ENCODE measurements at places on chromosomes 6 and 20.
A peak's percentile ranks its signal among the peaks of the same experiment; 100 is the strongest.

- DNase-seq = no peak
These were observed 50.7 kb upstream of the INSM1 start for GRCh38 chr20:20317195-20317594.

DNA sequence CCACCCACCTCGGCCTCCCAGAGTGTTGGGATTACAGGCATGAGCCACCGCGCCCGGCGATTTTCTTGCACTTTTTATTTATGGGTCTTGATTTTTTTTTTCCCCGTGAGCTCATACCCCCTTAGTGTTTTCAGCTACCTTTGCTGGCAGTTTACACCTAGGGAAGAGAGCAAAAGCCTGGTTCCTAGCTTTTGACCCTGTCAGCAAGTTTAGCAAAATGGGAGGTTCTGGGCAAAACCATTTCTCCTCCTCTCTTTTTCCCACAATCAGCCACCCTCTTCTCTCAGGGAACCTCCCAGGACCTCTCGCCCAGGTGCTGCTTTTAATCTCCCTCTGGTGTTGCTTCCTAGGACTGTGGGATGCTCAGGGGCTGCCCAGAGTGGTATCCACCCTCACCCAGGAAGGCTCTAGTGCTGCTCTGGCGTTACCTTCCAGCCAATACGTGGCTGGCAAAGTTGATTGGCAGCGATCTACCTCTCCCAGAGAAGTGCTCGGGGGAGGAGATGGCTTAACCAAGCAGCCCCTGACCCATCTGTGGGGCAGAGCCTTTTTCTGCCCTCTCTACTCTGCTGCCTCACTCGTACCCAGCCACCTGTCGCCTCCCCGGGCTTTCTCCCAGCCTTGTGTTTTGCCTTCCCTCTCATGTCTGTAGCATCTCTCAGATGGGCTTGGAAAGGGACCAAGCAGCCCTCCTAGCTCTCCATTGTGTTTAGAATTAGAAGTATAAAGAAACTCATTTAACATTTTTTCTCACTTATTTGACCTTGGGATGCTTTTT, 37.4 kb downstream of the KAT14 start:
- no peak for DNase-seq

GRCh38 chr20:57756213-57756612, 46.4 kb upstream of the PMEPA1 start:
- DNase-seq = no peak

GRCh38 chr6:52531834-52532233, 45.0 kb downstream of the TRAM2 start:
- no peak for DNase-seq

DNA sequence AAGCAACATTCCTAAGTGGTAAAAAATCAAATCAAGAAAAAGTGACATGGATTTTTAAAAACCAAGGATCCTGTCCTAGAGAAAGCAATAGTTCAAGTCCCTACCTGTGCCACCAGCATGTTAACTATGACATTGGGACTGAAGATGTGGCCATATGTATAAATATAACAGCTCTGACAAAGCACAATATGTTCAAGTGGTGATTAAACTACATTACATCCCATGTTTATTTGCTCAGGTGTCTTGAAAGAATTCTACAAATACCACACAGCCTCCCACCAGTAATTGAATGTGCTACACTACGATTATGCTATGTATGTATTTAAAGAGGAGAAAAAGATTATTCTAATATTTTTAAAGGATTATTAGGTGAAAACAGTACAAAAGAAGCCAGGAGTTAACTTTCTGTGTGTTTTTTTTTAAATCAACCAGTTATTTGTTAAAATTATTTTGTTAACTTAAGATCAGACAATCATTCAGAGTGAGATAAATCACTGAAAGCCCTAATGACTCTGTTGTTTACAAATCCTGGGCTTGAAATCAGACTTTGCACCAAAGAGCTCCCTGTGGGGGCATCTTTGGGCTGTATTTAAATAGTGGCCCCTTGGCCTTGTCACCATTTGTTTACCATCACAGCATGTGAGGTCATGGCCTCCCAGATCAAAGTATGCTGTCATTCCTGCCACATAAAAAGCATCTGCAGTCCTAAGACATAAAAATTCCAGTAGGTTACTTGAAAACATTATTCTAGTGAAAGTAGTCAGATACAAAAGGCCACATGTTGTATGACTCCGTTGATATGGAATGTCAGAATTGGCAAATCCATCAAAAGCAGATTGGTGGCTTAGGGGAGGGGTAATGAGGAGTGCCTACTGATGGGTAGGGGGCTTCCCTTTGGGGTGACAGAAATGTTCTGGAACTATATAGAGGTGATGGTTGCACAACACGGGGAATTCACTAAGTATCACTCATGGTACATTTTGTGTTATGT, 17.1 kb downstream of the TTLL2 start:
- no peak for DNase-seq

- DNase-seq = peak; percentile 48
These were observed 71.5 kb downstream of the HFE start for GRCh38 chr6:26158581-26159356.

GRCh38 chr6:90285042-90285481, 11.6 kb downstream of the BACH2 start:
- no peak for DNase-seq

DNA sequence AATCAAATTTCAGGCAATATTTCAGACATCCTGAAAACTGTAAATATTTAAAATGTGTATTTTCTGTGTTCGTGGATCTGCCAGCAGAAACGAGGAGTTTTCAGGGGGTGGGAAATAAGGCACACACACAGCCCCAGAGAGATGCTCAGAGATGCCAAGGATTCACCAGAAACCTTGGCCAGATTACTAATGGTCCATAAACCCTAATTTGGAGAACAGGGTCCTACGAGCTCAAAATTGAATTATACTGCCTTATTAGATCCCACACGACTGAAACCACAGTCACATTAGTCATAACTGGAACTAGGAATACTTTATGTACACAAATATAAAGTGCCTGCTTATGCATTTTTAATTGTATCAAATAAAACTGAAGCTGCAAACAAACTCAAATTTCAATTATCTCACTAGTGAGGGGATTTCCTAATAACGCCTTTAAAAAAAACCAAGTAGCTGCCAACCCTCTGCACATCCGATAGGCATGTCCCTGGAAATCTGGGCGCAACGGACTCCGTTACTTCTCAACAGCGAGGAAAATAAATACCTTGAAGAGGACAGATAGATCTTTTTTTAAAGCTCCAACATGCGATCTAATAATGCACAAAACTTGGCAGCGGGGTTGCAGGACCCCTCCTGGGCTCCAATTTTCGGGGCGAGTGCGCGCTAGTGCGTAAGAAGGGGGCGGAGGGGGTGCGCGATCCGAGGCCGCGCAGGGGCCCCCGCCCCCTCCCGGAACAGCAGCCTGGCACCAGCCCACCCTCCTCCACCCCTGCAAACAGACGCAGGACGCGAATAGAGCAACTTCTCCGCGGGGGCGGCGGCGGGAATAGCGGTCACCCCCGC, 897 bp downstream of the CHD6 start:
- DNase-seq = peak; percentile 41

DNA sequence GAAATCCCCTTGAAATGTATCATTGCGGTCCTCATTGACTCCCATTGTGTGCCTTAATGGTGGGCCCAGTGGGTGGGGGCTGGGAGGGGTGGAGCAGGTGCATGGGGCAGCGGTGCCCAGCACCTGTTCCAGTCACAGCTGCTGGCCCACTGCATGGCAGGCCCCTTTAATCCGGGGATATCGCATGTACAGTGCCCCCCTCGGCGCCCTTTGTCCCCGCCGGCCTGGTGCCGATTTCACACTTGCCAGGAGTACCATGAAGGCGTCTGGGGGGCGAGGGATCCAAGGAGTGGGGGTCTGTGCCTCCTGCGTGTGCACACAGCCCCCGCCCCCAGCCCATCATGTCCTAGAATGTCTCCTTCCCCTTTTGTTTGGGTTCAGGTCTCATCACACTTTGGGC, 2.8 kb downstream of the SNAI1 start:
- no peak for DNase-seq

DNA sequence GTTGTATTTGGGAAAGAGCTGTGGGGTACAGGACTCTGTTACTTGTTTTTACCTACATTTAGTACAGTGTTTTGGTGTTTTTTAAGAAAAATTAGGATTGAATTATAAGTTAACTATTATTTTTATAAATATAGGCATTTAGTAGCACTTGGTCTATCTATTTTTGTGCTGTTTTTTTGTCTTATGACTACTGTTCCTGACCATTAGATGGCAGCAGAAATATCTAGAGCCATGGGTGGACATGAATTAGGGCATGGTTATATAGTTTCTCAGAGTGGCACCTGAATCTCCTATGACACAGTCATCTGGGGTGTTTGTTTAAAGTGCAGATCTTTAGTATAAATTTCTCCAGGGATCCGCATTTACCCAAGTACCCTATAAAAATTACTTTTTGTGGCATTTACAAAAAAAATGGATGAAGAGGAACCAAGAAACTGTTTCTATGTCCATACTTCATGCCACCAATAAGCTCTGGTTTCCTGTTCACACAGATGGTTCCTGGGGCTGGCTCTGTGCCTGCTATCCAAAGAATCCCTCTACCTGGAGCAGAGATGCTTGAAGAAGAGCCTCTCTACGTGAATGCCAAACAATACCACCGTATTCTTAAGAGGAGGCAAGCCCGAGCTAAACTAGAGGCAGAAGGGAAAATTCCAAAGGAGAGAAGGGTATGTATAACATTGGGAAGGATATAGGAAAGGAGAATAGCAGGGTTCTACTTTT, 19.8 kb downstream of the NFYA start:
- no peak for DNase-seq

DNA sequence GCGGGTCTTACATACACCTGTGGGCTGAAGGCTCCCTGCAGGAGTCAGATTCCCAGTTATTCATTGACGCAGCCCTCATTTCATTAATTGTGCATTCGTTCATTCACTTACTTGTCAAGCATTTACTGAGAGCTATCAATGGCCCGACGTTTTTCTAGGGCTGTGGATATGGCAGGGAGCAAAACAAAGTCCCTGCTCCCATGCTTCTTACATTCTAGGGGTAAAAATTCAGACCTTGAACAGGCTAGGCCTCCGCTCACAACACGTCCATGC, 369 bp upstream of the NSFL1C start:
- DNase-seq = no peak

DNA sequence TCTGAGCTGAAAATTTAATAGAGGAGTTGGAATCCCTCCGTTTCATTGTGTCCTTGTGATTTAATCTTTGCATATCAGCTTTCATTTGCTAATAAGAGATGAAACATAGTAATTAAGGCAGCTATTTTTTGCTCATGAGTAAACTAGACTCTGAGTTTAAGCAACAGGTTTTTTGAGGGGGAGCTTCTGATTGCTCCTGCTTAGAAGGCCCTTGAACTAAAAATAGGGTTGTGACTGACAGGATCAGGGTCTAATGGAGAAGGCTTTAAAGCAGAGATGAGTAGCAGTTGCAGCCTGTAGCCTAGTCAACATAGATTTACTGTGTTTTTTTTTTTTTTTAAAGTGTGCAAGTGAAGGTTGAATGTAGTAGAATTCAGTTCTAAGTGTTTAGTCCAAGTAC, 17.4 kb downstream of the HSF2 start:
- no peak for DNase-seq

- DNase-seq = no peak
These were observed 19.1 kb upstream of the MYLIP start for GRCh38 chr6:16109659-16110305.

DNA sequence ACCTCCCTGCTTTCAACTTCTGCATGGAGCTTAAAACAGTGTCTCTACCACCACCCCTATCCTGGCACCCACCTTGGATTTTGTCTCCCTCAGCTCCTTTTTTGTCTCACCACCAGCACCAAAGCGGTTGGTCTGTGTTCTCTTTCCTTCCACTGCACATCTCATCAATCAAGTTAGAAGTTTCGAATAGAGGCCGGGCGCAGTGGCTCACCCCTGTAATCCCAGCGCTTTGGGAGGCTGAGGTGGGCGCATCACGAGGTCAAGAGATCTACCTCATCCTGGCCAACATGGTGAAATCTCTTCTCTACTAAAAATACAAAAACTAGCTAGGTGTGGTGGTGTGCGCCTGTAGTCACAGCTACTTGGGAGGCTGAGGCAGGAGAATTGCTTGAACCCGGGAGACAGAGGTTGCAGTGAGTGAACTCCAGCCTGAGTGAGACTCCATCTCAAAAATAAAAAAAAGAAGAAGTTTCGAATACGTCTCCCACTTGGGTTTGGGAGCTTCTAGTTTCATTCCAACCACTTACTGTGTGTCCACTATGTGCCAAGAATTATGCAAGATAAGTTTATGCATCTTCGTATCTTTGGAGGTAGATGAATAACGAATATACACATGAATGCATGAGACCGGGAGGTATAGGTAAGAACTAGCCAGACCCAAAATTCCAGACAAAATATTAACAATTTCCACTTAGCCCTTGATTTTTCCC, 5.9 kb downstream of the PCED1A start:
- DNase-seq = no peak

DNA sequence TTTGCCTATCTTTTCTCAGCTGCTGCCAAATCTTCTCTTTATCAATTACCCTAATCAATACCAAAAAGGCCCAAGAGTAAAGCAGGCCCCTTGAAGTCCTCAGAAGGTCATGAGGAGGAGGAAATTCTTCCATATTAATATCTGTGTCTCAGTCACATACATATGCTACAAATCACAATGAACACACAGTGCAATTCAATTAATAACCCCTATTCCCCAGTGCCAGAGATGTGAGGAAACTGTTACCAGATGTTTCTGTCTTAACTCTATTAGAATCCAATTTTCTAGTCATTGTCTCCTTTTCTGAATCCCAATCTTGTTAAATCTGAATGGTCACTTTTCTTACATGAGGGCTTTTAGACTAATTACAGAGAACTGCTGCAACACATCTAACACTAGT, 45.9 kb upstream of the SLC2A12 start:
- DNase-seq = no peak

DNA sequence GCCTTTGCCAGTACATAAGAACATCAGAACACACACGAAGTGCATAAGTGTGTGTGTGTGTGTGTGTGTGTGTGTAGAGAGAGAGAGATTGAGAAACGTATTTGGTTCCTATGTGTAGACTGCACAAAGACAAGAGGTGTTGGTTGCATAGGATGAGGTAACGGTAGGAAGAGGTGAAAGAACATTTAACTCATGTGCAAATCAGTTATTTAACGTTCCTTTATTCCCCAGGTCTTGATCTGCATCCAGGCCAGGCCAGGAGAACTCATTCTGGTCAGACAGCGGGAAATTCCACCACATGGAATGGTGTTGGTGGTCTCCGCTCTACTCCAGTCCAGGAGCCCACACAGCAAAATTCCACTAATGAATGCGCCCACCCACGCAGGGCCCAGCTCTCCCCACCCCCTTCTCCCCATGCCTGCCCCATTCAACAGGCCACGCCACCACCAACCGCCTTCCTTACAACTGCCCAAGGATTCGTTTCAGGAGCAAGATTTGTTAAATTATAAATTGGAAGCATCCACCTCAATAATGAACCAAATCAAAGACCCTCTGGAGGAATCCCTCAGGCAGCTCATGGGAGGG, 86.8 kb downstream of the CLIC5 start:
- no peak for DNase-seq

GRCh38 chr6:163437466-163437865, 22.9 kb downstream of the QKI start:
- no peak for DNase-seq

- DNase-seq = no peak
These were observed 83.1 kb upstream of the SLC24A3 start for GRCh38 chr20:19129306-19129705.

GRCh38 chr6:11343963-11344723, 111.7 kb upstream of the NEDD9 start:
- no peak for DNase-seq
